ENCODE measurements at places on chromosomes 7 and 10.
A peak's percentile ranks its signal among the peaks of the same experiment; 100 is the strongest.

GRCh38 chr7:155850001-155850436 lies 37.8 kb upstream of the SHH start:
- no peak for DNase-seq

- DNase-seq, result no peak
Measured at GRCh38 chr10:75107756-75108683, 3.4 kb upstream of the SAMD8 start.

DNA sequence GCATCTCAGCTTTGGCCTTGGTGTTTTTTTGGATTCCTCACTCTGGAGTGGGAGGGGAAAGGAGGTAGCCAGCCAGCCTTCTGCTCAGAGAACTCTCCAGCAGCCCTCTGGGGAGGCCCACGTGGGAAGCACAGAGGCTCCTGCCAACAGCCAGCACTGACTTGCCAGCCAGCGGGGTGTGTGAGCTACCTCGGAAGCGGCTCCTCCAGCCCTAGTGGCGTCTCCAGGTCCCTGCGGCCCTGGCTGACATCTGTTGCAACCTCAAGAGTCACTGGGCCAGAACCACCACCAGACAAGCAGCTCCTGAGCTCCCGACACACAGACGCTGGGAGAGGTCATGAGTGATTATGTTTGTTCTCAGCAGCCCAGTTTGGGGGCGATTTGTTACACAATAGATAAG lies 180.2 kb upstream of the FZD8 start:
- no peak for DNase-seq

- no peak for DNase-seq
Measured at GRCh38 chr7:110084181-110084807, 1006.6 kb upstream of the LRRN3 start.

DNA sequence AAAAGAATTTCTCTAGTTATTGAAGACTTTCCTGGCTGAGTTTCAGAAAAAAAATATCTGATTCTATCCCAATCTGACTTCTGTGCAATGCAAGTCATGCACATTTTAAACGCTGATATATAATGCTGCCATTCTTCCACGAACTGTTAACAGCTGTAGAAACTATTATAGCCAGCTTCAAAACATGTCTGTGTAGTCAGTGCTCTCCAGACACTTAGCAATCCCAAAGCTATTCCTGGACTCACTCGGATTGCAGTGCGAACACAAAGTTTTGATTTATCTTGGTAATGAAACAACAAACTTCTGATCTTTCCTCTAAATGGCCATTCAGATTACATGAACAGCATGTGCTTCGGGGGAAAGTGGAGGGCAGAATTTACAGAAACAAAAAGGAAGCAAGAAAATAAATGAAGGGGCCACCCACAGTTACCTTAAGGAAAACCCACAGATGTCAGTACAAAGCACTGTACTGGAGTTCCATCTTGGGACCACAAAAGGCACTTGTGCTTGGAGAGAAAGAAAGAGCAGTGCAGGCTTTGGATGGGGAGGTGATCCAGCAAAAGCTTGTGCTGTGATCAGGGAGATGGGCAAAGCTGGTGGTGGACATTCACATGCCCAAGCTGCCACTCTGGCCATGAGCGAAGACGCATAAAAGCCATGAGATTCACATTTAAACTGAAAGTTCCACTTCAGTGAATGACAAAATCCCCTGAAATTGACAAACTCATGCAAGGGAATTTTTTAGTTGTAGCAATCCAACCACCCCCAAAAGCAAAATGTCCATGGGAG lies 32.1 kb upstream of the ADO start:
- DNase-seq, result no peak

DNA sequence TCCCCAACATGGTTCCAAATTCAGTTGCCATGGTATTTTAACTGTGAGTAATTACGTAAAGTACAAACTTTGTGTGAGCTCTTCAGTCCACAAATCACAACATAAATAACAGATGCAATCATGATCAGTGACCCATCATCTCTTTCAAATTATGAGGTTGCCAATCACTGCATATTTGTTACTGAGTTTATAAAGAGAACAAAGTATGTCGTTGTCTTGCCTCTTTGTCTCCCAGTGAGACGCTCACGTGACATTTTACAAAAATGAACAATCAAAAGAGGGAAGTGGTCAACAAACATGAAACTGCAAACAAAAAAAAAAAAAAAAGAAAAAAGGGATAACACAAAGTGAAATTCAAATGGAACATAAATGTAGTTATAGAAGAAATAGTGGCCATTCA lies 122.7 kb upstream of the PDSS1 start:
- no peak for DNase-seq

GRCh38 chr7:37062560-37062859 lies 338.2 kb upstream of the AOAH start:
- DNase-seq, result no peak

DNA sequence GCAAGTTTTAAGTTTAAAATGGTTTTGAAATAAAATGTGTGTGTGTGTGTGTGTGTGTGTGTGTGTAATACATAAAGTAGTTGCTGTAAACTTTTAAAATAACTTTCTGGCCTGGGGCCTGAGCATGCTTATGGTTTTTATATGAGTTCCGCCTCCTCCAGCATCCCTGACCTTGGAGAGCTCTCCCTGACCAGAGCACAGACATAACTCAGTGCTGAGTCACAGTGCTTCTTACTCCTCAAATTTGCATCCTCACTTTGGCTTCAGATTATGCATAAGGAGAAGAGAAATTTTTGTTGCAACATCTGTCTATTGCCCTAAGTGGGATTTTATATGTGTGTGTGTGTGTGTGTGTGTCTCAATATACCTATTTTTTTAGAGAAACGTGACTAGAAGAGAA lies 200.8 kb downstream of the ELMO1 start:
- peak; percentile 63 for DNase-seq

DNA sequence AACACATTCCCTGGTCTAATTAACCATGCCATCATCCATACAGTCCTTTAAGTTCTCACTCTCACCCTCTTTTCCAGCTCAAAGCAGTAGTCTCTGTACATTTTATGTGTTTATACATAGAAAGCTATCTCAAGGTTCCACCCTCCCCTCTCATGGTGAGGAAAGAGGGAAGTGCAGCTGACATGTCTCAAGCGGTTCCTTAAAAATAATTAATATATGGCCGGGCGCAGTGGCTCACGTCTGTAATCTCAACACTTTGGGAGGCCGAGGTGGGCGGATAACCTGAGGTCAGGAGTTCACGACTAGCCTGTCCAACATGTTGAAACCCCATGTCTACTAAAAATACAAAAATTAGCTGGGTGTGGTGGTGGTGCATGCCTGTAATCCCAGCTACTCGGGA lies 36.7 kb downstream of the ZC3HAV1 start:
- DNase-seq, result no peak

DNA sequence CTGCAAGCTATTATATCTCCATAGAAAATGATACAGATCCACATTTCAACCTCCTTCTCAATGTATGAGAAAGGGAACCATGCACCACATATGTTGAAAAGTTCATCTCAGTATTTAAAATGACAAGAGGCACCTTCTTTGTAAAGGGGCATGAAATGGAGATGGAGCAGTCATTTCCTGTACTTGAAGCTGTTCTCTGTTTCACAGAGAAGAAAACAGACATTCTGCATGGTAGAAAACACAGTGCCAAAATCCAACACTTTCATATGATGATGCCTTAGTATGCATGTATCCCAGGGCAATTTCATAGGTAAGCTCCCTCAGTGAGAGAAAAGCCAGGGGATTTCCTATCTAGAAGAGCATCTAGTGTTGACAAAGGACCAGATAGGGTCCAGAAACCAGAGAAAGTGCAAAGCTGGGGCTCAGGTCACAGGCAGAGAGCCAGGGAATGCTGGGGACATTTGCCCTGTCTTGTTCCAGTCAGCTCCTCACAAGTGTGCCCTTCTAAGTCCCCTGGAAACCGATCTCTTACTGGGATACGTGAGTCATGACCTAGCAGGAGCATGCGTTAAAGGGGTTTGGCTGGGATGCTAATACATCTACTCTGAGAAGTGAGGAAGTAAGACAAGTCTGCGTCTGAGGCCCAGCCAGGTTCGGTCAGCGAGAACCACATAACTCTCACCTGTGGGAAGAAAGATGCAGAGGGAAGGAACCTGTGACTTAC lies 118.7 kb downstream of the ICA1 start:
- no peak for DNase-seq

GRCh38 chr10:60869652-60870415 lies 74.2 kb downstream of the RHOBTB1 start:
- no peak for DNase-seq

DNA sequence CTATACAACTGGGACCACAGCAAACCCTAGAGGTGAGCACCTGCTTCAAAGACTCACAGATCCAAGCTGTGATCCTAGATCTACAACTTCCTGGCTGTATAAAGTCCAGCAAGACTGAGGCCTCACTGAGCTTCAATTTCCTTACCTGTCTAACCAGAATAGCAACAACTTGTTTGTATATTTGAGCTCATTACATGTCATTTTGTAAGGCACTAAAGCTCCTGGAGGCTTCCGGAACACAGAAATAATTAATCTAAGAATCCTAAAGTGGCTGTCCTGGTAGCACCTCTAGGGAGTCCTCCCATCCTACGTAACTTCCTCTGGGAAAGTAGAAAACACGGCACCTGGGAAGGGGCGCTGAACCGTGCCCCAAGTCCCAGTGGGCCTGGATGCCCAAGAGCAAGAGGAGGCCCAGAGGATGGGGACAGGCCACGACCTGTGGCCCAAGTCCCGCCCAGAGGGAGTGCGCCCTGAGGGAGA lies 39.4 kb downstream of the HK1 start:
- no peak for DNase-seq

DNA sequence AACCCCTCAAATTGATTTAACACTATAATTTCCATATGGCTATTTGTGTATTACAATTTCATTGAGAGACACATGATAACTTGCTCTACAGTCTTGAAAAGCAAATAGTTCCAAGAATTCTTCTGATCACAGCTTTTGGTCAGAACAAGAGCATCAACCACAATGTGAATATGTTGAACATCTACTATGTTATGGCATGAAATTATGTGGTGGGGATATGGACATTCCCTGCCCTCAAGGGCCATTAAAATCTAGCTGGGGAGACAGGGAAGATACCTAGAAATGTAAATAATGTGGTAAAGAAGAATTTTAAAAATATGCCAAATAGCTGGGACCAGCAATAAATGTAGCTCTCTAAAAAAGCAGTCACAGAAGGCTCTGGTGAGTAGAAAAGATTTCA lies 262.2 kb downstream of the FZD1 start:
- DNase-seq, result no peak

GRCh38 chr7:2838873-2839578 lies 5.1 kb downstream of the GNA12 start:
- DNase-seq, result no peak

- DNase-seq, result no peak
Measured at GRCh38 chr10:6530211-6530840, 49.8 kb downstream of the PRKCQ start.

GRCh38 chr7:125847692-125848091 lies 918.1 kb upstream of the POT1 start:
- no peak for DNase-seq

GRCh38 chr7:15925608-15926007 lies 239.1 kb upstream of the MEOX2 start:
- no peak for DNase-seq

- DNase-seq, result no peak
Measured at GRCh38 chr10:131667561-131667960, 233.2 kb upstream of the PPP2R2D start.

- no peak for DNase-seq
Measured at GRCh38 chr10:31087011-31087410, 55.3 kb upstream of the ZNF438 start.

GRCh38 chr10:34687434-34688210 lies 127.5 kb downstream of the PARD3 start:
- DNase-seq, result no peak
